ENCODE measurements at places on chromosomes 6 and 20.

GRCh38 chr6:32554116-32554965 lies 24.3 kb upstream of the HLA-DRB5 start:
- DNase-seq, result no peak

GRCh38 chr6:12363651-12364381 lies 73.7 kb downstream of the EDN1 start:
- DNase-seq, result no peak

DNA sequence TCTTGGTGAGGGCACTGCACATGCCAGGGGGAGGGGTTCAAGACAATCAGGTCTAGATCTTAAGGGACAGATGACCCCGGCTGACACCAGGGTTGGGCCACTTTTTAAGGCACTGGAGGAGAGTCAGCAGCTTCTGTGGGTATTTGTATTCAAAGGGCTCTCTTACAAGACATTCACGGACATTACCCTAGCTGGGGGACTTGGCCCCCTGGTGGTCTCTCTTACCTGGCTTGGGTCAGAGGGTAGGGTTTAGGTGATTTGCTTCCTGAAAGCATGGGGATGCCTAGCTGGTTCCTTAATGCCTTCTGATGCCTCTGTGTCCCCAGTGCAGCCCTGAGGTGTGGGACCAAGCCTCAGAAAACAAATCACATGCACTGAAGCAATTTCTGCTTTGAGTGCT lies 354.7 kb downstream of the CDC5L start:
- no peak for DNase-seq

DNA sequence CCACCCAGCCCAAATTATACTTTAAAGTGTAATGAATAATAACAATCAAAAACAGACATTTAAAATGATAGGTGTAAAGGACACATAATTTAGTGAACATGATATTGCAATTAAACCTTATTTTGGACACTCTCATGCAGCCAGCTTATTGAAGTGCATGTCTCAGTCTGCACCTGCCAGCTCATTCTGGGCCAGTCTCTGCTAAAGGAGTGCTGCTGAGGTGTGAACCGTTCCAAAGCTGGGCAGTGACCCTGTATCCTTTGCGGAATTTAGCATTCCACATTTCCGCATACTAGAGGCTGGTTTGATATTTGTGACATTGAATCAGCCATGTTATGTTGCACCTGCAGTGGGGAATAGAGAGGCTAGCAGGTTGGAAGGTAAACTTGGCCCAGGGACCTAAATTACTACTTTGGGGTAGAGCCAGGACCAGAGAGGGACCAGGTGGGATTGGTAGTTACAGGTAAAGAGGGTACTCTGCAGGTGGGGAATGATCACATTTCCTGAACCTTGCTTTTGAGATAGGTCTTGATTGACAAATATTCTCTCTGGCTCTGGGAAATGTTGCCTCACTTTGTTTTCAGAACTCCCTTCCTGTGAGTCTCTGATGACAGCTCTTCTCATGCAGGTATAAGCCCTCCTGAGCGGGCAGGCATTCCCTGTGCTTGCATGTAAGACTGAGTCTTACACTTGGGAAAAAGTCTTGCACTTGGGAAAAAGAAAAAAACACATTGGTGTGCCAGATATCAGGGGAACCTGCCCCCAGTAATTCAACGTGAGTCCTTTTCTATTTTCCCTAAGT lies 26.2 kb downstream of the TULP4 start:
- DNase-seq, result no peak

DNA sequence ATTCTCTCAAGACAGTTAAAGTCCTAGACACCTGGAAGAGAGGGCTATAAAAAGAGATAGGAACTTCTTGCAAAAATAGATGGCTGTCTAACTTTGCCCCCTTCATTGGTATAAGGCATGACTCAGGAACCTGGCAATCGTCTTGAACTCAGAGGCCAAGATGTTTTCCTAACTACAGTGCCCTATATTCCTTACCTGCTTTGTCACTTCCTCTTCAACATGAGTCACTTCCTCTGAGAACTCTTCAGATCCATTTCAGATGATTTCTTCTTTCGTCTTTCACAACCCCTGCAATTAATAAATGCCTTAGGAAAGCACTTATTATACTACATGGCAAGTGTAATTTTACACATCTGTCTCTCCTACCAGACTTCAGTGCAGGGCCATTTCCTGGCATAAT lies 83.5 kb downstream of the HAO1 start:
- DNase-seq, result no peak

GRCh38 chr6:39084506-39084905 lies 30.5 kb downstream of the SAYSD1 start:
- no peak for DNase-seq

DNA sequence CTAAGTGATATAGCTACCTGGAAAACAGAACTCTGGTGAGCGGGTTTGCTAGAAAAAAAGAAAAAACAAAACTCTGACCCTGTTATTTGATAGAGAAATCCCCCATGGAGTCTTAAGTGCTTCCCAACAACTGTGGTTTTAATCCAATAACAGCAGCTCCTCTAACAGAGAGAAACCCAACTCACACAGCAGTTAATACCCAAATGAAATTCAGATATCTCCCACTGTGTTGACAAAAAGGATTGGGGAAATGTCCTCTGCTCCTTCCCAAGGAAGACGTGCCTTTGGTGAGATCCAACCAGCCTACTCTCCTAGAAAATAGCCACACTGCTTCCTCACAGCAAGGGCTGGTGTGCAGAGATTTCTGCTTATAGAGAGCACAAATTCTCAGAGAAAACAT lies 200.4 kb upstream of the FBXL4 start:
- DNase-seq, result no peak

DNA sequence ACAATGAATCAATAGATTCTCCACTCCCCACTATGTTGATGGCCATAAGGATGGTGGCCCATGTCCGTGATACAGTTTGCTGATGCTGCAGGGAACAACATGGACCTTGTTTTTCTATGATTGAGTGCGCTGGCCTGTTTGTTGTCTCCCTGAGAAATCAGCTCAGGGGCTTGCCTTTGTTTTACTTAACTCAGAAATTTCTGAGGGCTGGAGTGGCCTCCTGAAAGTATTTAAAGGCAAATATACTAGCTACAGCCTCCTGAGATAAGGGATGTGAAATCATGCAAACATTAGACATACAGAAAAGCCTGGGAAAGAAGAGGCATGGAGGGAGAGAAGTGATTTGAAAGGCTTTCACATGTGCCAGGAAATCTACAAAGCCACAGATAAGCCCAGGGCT lies 170.3 kb upstream of the FLRT3 start:
- no peak for DNase-seq

GRCh38 chr6:16741112-16742016 lies 19.9 kb downstream of the ATXN1 start:
- no peak for DNase-seq

DNA sequence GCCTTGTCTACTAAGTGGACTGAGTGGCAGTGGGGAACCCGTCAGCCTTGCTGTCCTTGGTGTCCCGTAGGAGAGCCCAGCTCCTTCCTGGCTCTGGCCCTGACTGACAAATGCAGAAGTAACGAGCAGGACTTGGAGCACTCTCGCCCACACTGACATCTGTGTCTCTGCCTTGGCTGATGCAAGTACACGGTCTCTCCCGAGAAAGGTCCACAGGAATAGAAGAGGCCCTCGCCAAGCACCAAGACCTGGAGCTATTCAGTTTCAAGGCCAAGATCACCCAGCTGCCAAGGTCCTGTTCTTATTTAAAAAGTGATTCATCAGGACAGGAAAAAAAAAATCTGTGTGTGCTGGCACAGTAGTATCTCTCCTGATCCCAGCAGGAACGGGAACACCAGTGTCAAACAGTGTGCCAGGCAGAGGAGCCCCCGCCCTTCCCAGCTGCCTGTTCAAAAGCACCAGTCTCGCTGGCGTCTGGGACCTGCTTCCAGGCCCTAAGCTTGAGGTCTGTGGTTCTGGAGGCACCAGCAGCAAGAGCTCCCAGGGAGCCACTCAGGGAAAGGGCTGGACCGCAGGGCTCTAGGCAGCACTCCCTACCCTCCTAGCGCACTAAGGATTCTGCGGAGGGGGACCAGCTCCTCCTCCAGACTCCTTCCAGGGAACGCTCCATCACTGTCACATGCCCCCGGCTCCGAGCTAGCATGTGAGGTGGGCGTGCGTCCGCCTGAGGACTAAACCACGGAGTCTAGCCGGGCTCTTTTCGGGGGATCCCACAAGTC lies 376.9 kb downstream of the RNGTT start:
- DNase-seq, result no peak

DNA sequence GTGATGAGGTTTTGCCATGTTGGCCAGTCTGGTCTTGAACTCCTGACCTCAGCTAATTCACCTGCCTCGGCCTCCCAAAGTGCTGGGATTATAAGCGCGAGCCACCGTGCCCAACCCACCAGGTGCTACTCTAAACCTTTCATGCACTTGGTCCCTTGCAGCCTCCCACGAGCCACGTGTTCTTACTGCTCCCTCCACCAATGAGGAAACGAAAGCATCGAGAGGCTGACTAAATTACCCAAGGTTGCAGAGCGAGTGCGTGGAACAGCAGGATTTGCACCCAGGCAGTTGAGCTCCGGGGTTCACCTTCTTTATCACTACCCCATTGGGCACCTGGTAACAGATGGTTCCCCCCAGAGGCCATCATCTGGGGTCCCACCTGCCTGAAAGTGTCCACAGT lies 208.3 kb downstream of the LY86 start:
- no peak for DNase-seq
